ENCODE measurements at places on chromosomes 5 and 9.

- no peak for DNase-seq
Observed at GRCh38 chr5:143755966-143756365, 56.0 kb upstream of the HMHB1 start.

GRCh38 chr5:89313044-89313443 lies 430.1 kb upstream of the MEF2C start:
- no peak for DNase-seq

DNA sequence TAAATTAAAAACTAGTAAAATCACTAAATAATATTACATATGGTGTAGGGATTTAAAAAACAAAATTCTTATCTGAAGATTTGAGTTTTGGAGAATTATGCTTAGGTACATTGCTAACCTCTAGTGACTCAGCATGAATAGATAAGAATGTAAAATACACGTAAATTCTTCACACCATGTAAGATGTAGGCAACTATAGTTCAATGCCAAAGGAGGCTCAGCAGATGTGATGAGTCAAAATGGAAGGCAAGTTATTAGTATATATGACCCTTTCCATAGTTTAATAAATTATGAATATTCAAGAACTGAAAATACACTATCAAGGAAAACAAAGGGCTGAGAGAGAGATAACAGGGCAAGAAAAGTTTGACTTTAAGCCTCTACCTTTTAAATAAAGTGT lies 79.0 kb downstream of the MRPS30 start:
- DNase-seq = no peak

- no peak for DNase-seq
Observed at GRCh38 chr5:149837680-149838269, 106.8 kb downstream of the PDE6A start.

GRCh38 chr9:93910598-93910997 lies 44.6 kb downstream of the BARX1 start:
- DNase-seq = no peak

DNA sequence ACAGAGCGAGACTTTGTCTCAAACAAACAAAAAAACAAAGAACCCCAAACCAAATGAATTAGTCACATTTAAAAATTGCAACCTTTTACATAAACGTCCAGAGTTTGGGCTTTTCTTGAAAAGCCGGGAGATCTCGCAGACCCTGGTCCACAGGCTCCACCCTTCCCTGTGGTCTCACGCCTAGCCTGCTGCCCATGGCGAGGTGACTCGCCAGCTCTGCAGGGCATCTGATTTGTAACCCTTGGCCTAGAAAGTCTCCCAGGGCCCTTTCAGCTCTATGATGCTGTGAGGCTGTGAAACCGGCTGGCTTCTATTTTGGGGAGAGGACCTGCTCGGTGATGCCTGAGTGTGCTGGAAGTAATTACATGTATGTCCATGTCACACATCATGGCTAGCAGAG lies 44.7 kb upstream of the PHYKPL start:
- DNase-seq = no peak

DNA sequence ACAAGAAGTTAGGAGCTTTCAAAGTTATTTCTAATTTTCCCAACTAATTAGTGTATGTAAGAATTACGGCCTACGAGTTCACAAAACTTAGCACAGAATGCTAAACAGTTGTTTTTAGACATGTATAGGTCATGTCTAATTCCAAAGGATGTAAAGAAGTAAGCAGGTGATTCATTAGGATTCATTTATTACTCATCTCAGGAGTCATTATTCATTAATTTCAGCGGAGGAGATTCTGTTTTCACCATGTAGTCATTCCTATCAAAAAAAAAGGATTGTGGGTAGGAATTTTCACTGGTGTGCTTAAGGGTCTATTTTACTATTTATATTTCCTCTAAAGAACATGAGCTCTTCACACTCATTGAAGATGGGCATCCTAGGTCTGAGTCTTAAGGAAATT lies 532.2 kb downstream of the ACTL7B start:
- no peak for DNase-seq

DNA sequence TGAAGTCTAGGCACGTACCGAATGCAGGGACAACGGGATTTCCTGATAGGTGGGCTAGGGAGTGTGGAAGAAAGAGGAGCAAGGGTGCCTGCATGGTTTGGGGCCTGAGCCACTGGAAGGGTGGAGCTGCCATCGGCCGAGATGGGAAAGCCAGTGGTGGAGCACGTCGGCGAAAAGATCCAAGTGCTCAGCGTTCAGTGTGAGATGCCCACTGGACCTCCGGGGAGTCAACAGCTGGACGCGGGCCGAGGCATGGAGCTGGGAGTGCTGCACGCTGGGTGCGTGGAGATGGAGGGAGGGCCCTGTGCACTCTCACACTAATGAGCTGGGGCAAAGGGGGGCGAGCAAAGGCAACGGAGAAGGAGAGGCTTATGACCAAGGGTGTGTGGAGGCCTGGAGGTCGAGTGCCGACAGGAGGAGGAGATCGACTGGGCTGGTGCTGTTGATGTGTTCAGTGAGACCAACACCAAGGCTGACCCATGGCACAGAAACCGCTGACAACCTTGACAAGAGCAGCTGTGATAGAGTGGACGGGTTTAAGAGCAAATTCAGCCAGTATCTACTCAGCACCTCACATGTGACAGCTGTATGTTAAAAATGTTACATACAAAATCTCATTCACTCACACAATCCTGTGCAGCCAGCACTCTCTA lies 85.7 kb downstream of the STK10 start:
- no peak for DNase-seq

DNA sequence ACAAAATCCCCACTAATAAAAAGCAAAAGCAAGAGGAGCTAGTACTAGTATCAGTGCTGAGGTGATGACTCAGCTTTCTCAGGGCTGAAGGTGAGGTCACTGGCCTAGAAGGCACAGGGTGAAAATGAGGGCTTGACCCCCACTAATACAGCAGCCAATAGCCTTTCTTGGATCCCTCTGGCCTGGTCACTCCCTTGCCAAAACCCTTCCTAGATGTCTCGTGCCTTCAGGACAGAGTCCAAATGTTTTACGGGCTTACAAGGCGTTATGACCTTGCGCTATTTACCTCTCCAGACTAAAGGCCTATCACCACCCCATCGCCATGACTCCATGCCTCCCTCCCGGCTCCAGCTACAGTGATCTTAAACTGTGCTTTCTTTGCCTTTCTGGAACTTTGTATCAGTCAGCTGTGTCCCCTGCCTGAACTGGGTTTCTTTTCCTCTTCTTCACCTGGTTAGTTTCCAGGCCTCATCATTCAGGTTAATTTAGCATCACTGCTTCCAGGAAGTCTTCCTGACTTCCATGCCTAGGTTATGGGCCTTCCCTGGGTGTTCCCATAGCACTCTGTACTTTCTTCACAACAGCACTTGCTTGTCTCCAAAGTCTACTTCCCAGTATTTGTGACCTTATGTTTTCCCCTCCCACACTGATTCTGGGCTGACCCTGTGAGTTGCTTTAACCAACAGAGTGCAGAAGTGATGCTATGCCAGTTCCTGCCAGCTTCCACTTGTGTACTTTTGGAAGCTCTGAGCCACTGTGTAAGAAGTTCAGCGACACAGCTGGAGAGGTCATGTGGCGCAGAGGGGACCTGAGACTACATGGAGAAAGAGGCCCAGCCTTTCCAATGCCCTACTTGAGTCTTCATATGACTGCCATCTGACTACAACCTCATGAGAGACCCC lies 4.2 kb upstream of the DELE1 start:
- no peak for DNase-seq

GRCh38 chr9:80516679-80517078 lies 944.9 kb downstream of the TLE4 start:
- DNase-seq = no peak

- DNase-seq = no peak
Observed at GRCh38 chr5:79011219-79011836, 26.2 kb upstream of the ARSB start.

DNA sequence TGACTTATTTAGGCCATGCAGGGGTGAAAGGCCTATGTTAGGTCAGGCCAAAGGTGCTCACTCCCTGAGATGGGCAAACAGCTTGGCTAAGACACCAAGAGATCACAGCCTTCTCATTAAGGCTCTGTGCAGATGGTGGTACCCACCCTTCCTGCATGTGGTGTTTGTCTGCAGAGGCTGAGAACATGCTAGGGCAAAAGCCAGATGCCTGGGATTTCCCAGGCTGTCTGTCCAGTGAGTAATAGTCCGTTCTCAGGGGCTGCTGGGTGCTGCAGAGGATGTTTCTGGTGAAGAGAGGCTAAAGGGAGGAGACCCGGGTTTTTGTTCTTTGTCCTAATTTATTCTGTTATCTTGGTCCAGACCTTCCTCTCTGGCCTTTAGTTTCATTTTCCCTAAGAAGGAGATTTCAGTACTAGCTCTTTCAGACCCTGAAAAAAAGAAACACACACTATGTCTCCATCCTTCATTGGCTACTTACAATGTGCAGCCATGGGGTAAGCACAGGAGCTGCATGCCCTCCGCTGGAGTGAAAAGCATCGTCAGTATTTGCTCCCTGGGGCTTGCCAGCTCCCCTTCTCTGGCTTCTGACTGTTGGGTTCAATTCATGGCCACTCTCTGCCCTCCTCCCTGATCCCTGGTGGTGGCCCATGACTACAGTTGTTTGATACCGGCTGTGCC lies 23.4 kb upstream of the GLRA1 start:
- DNase-seq = no peak

- DNase-seq = no peak
Observed at GRCh38 chr5:87845734-87846133, 422.9 kb downstream of the TMEM161B start.

- DNase-seq = no peak
Observed at GRCh38 chr5:107388141-107388861, 282.4 kb downstream of the EFNA5 start.

DNA sequence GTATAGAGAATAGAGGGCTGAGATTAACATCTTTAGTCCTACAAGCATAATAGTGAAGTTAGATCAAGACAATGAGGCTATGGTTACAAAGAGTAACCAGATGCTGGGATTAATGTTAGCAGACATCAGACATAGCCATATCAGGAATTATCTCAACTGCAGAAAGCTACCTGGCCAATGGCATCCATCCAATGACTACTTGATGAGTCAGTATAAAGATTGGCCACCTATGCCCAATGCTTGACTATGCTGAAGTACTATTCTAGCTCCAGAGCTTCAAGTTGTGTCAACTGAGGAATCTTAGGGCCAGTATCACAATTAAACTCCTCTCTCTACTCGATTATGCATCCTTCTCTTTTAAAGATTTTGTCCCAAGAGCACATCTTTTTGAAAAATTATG lies 541.4 kb downstream of the PRELID2 start:
- no peak for DNase-seq

- no peak for DNase-seq
Observed at GRCh38 chr5:58215364-58215763, 244.5 kb downstream of the PLK2 start.

- DNase-seq = no peak
Observed at GRCh38 chr9:91492237-91492636, 68.6 kb upstream of the NFIL3 start.

DNA sequence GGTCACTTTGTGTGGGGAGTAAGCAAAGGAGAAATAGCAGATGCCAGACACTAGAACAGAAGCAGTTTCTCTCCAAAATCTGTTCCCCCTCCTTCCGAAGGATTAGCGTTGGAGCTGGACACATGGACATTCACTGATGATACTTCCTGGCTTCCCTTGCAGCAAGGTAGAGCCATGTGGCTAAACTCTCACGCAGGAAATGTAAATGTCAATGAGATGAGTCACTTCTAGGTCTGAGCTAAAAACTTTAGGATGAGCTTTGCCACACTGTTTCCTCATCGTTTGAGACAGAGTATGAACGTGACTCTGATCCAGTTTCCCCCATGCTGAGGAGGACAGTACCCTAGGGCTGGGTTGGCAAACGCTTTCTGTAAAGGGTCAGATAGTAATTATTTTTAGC lies 5.1 kb downstream of the BHMT2 start:
- no peak for DNase-seq

DNA sequence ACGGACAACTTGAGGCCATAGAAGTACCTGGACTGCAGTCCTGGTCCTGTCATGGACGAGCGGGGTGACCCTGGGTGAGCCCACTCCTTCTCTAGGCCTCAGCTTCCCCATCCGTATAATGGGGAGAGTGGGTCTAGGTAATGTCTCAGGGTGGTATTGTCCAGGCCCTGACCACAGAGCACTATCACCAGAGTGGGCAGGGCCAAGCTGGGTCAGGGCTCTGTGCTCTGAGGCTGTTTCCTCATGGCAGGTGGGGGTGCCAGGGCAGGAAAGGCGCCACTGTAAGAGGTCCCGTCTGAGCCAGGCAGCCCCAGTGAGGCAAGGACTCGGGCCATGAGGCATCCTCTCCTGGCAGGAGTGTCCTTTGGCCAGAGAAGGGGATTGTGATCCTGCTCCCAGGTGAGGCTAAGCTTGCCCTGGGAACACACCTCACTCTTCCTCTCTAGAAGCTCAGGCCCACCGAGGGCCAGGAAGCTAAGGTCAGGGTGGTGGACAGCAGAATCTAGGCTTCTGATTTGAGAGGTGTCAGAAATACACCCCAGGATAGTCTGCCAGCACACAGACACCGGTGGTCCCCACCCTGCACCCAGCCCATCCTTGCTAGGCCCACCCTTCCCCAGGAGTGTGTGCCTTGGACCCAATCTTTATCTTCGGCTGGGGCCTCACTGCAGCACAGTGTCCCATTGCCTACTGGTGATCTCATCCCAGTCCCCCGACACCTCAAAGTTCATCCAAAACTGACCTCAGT lies 1.5 kb upstream of the MYOZ3 start:
- no peak for DNase-seq

DNA sequence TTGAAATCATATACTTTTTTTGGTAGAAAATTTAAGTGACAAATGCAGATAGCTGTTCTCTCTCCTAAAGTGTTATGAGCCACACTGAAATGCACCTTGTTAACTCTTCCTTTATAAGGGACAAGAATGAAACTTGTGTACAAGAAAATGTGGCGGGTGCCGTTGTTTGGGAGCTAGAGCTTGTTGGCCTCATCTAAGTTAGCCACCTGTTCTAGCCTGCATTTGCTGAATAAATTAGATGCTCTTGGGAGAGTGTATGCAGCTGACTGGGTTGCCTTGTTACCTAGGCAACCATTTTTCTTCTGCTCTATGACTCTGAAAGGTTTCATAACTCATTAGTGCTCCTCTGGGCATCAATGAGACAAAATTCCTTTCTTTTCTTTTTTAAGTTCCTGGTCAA lies 174.3 kb downstream of the TAF11L14 start:
- DNase-seq = no peak

DNA sequence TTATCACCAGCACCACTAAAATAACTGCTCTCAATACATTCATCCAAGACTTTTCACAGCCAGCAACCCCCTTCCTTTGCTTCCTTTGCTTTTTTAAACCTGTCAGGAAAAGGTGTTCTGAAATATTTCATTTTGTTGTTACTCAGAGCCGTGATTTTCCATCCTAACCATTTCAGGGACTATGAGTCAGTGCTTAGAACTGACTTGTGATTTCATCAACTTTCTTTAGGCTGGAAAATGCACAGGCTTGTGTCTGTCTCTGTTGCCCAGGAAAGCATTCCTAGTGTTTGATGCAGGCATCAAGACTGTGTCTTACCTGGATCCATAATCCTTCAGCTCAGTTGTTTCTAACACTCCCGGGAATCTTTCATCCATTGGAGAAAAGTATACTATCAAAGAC lies 805.6 kb downstream of the BRINP1 start:
- no peak for DNase-seq

DNA sequence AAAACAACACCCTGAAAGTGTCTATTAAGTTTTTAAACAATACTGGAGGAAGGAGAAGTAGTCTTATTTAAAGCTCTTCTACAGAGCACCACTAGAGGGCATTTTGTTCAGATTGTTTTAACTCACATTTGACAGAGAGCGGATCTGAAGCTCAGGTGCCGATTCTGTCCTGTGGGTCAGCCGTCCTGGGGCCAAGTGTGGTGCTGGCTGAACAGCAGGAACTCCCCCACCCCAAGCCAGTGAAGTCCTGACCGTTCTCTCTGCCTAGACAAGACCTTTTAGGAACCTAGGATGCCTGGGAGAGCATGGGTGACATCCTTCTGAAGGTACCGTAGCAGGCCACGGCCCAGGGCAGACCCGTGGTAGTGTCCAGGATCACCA lies 3.9 kb downstream of the EXOC3 start:
- DNase-seq = no peak
